ENCODE measurements at places on chromosomes 7 and 10.

DNA sequence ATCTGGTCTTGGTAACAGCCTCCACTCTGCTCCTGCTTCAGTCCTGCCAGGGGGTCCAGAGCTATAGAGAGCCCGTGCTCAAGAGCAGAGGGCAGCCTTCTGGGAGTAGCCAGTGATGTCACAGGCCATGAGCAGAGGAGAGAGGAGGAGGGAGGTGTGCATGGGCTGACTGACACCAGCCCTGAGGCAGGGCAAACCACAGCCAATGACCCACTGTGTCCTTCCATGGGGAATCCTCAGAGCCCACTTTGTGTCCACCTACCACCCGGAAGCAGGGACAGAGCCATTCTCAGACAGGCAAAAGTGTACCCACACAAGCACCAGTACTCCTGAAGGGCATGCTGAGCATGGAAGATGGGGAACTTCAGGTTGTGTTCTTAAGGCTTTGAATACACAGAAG is at the start of gene PAX4:
Gene PAX4 (minus strand): TSS at position 101 of the 400 bp plus-strand sequence. CDS start 2,214 bp downstream, outside the sequence.
- DNase-seq, result no peak

DNA sequence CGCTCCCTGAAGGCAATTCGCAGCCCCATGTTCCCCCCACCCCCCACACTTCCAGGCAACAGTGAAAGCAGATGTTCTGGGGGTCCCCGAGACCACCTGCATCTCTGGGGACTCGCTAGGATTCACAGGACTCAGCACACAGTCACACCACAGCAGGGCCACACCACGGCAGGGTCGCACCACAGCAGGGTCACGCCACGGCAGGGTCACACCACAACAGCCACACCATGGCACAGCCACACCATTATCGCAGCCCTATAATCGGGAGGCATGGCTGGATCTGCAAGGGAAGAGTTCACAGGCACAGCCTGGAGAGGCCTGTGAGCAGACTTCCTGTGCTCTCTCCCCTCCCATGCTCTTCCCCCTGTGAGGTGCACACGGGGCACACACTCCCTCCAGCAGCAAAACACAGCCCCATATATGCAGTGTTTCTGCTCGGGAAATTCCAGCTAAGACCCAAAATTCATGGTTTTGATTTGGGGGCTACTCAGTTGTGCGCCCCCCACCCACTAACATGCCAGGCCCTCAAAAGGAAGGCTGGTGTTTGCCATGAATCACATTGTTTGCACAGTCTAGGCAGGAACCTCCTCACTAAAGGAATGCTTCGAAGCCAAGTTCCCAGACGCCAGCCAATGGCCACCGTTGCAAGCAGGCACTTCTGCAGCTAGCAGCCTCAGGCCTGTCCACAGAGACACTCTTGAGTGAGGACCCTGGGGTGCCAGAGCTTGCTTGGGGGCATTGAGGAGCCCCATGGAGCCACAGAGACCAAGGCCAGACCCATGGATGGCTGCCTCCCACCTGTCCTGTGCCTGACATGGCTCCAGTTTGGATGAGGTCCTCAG is 7.0 kb upstream of the DPYSL4 start:
- no peak for DNase-seq

GRCh38 chr7:45967591-45968157 is 46.6 kb upstream of the IGFBP3 start:
- DNase-seq, result no peak

DNA sequence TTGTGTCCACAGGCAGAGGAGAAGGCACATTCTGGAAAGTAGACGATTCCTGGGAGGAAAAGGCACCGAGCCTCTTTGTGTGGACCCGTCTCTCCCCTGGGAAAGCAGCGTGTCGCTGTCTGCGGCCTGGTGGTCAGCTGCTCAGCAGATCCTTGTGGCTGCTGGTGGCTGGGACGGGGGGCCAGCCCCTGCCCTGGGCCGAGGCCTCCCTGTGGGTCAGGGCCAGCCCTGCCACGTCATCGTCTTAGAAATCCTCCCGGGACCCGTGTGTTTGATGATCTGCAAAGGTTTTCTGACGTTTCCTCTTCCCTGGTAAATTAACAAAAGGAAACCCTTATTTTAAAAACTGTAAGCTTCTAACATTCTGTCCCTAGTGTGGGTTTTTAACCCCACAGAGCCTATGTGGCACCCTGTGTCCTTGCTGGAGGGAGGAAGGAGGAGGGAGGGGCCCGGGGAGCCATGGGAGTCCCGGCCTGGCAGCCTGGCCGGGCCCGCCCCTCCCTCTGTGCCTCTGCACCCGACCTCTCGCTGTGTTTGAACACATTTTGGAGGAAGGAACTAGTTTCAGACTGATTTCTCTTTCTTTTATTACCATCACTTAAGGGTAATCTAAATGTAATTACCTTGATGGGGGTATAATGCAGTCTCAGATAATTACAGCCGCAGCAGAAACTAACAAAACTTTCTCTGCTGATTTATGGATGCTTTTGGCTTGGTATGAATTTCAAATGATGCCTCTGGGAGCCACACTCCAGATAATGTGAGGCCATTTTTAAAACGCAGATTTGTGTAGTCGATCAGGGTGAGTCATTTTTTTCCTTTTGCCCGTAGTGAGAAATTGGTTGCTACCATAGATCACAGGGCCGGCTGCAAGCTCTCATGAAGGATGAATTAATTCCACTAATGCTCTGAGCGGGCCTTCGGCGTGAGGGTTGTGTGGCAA is 85.5 kb downstream of the NKX6-2 start:
- no peak for DNase-seq

- no peak for DNase-seq
These were observed 26.3 kb upstream of the PPIF start for GRCh38 chr10:79320820-79321493.

GRCh38 chr7:131513245-131514061 is 43.0 kb downstream of the PODXL start:
- DNase-seq, result peak; percentile 55

DNA sequence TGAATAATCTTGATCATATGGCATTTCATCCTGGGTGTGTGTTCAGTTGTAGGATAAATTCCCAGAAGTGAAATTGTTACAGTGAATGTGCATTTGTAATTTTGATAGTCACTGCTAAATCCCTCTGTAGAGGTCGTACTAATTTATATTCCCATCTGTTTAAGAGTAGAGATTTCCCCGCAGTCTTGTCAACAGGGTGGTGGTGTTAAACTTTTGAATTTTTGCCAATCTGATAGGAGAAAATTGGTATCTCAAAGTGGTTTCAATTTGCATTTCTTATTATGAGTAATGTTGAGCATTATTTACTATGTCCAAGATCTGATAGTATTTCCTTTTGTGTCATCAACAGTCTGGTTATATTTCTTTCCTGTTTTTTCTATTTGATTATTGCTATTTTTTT is 101.7 kb downstream of the AUTS2 start:
- DNase-seq, result no peak

GRCh38 chr7:89761173-89761572 is 393.1 kb upstream of the STEAP1 start:
- no peak for DNase-seq

DNA sequence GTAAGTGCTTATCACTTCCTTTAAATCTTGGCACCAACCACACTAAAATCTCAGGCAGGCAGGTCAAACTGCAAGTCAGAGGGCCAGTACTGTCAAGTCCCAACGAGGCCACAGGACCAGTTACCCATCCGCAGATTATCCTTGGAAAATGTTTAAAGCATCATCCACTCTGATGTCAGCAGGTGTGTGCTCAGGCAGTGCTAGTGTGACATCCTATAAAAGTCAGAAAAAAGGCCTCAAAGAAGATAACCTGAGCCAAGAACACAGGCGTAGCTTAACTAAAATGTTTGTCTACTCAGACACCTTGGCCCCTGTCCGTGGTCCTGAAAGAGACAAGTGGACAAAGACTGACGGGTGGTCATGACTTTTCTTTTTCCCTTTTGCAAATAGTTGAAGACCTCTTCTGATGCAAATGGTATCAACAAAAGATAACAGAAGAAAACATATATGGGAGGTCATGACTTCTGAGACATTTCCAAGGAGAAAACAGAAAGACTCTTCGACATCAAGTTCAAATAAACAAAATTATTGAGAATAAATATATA is 309.3 kb downstream of the KCNMA1 start:
- no peak for DNase-seq

DNA sequence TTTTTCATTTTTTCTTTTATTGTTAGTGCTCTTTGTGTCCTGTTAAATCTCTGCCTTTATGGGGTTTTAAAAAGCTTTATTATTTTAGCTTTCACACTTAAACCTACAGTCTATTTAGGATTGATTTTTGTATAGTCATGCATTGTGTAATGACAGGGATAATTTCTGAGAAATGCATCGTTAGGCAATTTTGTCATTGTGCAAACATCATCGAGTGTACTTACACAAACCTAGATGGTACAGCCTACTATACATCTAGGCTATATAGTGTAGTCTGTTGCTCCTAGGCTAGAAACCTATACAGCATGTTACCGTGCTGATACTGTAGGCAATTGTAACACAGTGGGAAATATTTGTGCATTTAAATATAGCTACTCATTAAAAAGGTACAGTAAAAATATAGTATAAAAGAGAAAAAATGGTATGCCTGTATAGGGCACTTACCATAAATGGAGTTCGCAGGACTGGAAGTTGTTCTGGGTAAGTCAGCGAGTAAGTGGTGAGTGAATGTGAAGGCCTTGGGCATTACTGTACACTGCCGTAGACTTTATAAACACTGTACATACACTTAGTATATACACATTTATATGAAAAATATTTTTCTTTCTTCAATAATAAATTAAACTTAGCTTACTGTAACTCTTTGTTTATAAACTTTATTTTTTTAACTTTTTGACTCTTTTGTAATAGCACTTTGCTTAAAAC is 16.0 kb downstream of the UBE2D1 start:
- DNase-seq, result no peak

- DNase-seq, result no peak
These were observed 313.1 kb upstream of the RNF32 start for GRCh38 chr7:156327474-156327873.

DNA sequence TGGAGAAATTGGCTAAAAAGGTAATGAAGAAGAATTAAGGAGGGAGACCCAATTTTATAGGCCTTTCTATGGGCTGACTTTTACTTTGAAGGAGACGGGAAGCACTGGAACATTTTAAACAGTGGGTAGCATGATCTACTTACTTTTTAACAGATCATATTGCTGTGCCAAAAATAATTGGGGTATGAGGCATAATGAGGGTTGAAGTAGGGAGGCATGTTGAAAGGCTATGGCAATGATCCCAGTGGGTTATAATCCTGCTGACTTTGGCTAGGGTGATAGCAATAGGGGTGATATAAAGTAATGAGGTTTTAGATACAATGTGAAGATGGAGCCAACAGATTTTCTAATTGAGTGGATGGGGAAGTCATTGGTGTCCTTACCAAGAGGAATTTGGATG is 73.2 kb downstream of the GPR37 start:
- no peak for DNase-seq

- DNase-seq, result no peak
These were observed 16.0 kb upstream of the VOPP1 start for GRCh38 chr7:55588379-55588699.

GRCh38 chr7:88647825-88648224 is 111.7 kb upstream of the ZNF804B start:
- no peak for DNase-seq

DNA sequence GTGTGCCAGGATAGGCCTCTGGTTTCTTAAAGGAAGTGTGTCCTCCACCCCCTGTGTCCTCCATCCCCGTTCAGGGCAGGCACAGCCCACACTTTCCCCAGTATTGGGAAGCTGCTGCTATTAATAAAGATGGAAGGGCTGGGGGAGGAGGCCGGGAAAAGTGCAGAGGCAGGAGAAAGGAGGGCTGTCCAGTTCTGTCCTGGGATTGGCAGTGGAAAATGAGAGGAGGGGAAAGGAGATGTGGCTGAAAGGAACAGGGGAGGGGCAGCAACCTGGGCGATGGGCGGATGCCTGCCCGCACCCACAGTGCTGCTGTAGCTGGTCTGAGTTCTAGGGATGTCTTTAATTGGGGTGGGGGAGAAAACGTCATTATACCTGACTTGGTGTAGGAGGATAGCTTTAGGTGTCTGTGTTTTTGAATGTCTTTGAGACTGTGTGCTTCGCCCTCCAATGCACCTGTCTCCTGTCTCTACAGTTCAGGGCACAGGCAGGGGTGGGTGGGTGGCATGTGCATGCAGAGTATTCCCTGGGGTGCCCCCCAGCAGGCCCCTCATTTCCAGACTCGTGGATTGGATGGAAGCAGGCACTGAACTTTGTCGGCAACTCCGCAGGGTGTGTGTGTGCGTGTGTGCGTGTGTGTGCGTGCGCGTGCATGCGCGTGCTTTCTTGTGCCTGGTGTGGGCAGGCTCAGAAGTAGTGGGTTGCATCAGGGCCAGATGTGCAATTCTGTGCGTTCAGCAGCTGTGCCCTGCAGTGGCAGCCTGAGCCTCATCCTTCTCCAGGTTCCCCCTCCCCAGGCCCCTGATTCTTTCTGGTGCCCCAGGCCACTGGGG is 2.5 kb downstream of the TRIM8 start:
- DNase-seq, result no peak

GRCh38 chr10:50595785-50596184 is 28.0 kb downstream of the SGMS1 start:
- DNase-seq, result no peak

DNA sequence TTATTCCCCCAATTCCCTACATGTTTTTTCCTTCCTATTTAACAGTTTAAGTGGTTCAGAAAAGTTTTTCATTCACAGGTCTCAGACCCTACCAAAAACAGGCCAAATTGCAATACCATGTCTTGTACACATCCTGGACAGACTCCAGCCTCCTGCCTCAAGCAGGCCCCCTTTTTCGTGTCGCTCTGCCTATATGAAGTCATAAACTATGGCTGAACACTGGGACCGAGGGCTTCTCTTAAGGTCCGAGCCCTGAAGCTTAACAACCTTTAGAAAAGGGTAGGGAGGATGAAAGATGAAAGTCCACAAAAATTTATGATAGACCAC is 1.4 kb downstream of the FBXW4 start:
- DNase-seq, result no peak

DNA sequence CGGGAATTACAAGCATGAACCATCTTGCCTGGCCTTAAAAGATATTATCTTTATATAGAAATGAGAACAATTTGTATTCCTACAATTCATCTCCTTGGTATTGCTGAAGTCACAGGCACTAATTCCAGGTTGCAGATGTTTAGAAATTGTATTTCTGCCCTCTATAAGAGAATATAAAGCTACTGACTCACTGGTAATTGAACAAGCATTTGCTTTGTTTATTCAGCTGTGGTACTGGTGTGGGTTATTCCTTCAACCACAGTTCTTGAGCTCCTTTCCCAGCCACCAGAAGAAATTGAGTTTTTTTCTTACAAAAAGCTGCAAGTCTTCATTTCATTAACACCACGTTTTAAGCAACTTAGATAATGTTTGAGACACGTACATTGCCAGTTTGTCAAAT is 29.0 kb upstream of the MPP7 start:
- DNase-seq, result no peak

GRCh38 chr10:91562839-91563581 is 69.9 kb downstream of the PPP1R3C start:
- no peak for DNase-seq

DNA sequence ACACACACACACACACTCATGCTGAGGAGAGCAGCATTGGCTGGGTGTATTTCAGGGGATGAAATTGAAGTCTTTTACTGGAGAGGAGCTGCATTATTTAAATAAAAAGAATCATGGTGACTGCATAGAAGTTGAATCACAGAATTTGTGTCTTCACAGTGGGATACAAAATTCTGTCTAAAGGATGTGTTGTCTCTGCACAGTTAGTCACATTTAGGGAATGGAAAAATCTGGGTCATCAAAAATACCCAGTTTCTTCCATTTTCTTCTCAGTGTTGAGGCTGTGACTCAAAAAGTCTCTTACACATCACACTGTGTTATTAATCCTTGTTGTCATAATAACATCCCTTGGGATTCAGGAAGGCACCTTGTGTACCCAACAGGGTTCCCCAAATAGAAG is 10.9 kb downstream of the PAPSS2 start:
- DNase-seq, result no peak
